MM.1S (cell line): ENCODE measurements at places on chromosomes 7 and 10.

DNA sequence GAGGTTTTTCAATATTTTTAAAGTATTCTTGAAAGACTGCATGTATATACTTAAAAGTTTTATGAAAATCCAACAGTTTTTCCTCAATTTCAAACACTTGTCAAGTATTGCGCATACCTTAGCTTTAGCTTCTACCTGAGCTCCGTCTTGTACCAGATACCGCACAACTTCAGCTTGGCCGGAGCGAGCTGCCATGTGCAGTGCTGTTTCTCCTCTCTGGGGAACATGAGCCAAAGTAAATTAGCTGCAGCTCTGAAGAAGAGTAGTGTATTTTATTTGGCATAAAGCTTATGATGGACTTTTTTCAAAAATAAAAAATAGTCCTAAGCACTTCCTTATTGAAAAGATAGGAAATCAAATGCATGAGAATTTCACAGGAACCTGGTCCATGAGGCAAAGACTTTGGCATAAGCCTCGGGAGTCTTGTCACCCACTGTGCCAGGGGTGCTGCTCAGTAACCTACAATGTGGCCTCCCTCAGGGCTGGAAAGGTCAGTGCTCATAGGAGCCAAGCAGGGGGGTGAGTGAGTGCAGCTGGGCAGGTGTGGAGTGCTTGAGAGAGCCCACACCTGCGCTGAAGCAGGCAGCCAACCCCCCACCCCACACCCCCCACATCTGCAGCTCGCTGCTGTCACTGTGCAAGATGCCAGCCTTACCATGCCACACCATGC lies 189.5 kb downstream of the ANK3 start:
- DNase-seq: no peak

DNA sequence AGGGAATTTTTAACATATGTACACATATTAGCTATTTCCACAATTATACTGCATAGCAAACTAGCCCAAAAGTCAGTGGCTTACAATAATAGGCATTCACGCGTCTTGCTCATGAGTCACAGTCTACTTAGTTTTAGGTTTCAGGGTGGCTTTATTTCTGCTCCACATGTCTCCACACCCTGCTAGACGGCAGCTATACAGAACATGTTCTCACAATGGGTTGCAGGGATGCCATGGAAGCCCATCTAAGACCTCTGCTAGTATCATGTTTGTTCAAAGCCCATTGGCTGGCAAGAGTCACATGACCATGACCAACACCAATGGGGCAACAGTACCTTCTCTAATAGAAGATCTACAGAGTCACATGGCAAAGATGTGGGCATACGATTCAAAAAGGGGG lies 96.3 kb upstream of the NEBL start:
- DNase-seq: no peak

DNA sequence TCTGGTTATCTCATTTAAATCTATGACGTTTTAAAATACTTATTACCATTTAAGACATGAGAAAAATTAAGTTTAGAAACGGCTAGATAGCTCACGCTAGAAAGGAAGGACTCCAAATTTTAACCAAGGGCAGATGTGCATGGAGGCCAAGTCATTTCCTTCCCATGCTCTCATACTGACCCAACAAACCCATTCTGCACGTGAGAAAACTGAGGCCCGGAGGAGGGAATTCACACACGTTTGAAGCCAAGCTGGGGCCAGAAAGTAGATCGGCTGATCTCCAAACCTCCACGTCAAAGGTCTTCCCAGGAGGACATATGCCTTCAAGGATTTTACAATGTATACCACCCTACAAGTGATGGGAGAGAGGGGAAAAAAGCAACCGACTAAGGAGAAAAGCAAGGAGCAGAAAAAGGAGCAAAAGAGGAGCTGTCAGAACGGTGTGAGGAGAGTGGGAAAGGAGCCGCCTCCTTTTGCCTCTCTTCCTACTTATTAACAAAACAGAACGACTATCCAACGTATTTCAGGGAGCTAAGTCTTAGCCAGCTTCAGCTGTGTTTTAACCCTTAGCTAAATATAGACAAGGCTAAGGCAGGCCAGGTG lies 645 bp upstream of the SIRT1 start:
- DNase-seq: no peak

GRCh38 chr10:113458451-113458850 lies 94.4 kb upstream of the HABP2 start:
- no peak for DNase-seq

DNA sequence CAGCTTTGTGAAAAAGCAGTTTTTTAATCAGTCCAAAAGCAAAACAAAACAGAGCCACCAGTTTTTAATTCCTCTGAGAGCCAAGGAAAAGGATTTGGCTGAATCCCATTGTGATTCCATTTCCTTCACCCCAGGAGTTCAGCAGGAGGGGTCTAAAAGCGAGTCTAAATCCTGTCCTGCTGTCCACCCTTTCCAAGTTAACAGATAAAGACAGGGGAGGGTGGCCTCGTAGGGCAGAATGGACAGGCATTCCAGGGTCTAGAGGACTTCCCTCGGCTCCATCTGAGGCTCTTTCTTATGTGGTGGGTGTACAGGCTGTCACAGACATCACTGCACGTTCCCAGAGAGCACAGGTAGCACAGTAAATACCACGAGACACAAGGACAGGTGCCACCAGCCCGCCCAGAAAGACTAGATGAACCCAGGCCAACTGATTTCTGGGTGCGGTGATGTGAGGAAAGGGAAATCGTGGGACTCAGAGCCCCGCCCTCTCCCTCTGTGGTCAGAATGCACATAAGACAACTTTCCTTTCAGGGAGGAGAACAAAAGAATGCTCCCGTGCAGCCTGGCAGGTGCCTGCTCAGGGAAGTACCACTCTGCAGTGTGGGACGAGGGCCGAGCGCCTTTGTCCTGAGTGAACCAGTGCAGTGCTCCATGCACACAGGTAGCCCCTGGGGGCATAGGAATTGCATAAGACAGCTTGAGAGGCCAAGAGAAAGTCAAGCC lies 119.7 kb downstream of the ABLIM1 start:
- DNase-seq: peak; percentile 70

DNA sequence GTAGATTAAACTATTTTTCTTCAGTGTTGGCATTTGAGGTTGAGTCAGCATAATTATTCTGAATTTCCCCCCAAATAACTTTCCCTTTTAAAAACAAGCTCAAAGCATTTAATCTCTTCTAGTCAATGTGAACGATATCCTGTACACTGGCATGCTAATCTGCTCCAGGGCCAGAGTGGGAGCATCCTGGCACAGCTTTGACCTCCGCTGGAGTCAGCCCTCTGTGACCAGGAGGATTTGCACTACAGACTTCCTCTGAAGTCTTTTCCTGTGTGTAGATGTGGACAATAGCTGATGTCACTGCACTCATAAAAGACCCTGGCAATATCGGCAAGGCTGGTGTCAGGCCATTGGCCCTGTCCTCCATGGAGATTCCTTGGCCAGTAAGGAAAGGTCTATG lies 340.2 kb downstream of the CDC14C start:
- no peak for DNase-seq

GRCh38 chr10:93259126-93259525 lies 185.4 kb downstream of the CYP26A1 start:
- DNase-seq: no peak

DNA sequence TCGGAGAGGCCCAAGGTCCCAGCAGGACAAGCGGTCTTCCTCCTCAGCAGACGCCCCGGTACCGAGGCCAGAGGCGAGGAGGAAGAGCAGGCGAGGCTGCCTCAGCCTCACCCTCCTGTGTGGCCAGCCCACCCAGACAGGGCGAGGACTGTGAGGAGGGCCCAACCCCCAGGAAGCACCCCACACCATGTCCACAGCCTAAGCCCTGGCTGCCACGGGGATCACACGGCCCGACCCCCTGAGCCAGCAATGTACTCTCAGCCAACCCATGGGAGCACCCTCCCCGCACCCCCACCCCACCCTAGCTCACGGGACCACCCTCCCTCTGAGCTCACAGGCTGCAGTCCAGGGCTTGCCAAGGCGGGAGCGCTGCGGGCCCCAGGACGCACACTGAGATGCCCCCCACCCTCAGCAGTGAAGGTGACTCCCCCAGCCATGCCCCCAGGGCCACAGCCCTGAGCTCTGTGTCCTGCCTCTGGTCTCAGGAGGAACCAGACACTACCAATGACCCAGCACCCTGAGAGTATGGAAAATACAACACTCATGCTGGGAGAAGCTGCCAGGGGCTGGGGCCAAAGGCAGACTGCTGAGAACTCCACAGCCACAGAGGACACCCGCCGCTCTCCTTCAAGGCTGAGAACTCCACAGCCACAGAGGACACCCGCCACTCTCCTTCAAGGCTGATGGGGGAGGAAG lies 93.6 kb downstream of the MAD1L1 start:
- no peak for DNase-seq

DNA sequence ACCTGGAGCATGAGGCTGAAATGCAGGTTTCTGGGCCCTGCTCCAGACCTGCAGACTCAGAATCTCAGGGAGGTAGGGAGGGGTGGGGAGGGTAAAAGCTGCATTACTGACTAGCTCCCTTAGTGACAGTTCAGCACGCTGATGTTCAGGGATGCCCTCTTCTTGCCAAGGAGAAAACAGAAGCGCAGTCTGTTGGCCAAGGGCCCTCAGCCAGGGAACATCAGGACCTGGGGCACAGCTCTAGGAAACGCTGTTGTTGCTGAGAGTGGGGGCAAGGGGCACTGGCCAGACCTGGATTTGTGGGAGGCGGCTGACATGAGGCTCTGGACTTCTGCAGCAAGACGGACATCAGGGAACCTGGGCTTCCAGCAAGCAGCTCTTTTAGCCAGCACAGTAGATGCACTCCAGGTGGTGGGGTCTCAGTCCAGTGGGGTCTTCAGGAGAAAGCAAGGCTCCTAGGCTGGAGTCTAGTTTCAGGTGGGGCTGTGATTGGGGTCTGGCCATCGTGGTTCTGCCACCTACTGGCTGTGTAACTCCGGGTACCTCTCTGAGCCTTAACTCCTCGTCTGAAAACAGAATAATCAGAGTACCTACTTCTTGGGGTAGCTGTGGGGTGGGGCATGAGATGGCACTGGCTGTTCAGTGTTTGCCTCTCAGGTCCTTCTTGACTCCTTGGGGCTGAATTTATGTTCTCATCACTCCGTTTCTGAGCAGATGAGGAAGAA lies 72.9 kb upstream of the PRLHR start:
- no peak for DNase-seq

- DNase-seq: no peak
Measured at GRCh38 chr10:125261491-125262186, 101.3 kb upstream of the CTBP2 start.

DNA sequence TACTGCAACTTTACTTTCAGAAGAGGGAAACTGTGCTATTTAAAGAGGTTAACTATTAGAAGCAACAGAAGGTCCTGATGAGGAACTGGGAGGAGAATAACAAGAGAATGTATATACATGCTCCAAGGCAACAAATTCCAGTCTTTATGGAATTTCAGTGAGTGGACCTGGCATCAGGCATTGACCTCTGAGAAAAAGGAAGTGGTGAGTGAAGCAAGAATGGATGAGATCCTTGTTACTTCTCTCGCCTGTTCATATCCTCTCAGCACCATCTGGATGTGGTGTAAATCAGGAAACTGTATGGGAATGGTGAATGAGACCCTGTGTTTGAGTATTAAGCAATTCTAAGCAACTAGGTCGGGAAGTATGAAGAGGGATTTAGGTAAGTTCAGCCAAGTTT lies 30.3 kb upstream of the KBTBD2 start:
- DNase-seq: no peak
